T-cell (primary cell): ENCODE measurements at places on chromosomes 1 and 21.
A peak's percentile ranks its signal among the peaks of the same experiment; 100 is the strongest.

DNA sequence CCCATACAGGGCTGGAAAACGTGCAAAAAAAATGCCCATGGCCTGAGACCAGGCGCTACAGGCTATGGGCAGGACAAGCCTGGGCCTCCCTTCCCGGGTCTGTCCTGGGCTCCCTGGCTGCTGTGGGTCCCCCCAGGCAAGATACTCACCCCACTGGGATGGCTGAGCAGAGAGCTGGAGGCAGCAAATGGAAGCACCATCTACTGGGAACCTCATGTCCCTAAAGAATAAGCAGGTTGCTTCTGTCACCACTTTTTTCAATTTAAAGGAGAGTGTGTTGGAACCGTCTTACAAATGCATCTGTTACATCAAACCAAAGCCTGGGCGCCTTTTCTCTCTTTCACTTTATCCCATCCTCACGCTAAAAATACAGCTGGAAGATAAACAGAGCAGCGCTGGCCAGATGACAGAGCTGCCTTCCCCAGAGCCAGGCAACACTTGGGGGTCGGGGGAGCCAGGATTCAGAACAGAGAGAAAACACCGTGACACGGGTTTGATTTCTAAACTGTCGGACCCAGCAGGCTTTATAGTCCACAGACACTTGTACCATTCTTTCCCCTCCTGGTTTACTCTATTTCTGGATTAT lies 262.1 kb upstream of the VAMP3 start:
- DNase-seq, result no peak

GRCh38 chr1:42745851-42746250 lies 5.8 kb upstream of the CLDN19 start:
- no peak for DNase-seq

- no peak for DNase-seq
Observed at GRCh38 chr21:14947613-14948160, 117.1 kb downstream of the NRIP1 start.

- DNase-seq, result no peak
Observed at GRCh38 chr1:60697204-60697994, 385.0 kb upstream of the NFIA start.

DNA sequence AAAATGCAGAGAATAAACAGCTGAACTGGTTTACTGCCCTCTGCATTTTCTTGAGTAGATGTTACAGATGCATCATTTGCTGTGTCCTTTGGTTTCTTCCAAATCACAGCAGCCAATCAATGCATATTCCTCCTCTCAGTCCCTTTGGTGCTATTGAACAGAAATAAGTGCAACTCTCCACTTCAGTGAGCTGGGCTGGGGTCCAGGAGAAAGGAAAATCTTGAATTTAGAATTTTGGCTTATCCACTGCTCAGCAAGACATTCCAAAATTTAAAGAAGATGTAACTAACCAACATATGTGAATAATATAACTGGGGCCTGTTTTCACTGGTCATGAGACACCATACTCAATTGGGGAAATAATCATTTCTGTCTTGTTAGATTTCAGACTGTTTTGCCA lies 39.2 kb downstream of the PRMT6 start:
- no peak for DNase-seq

DNA sequence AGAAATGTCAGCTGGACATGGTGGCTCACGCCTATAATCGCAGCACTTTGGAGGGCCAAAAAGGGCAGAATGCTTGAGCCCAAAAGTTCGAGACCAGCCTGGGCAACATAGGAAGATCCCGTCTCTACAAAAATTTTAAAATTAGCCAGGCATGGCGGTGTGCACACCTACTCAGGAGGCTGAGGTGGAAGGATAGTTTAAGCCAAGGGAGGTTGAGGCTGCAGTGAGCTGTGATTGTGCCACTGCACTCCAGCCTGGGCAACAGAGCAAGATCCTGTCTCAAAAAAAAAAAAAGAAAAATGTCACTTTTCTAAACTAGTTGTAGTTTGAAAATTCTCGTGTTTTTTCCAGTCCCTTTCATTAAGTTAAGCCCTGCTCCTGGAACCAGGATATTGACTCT lies 9.1 kb downstream of the CLSTN1 start:
- no peak for DNase-seq

- DNase-seq, result no peak
Observed at GRCh38 chr1:25484096-25484495, 53.4 kb downstream of the MACO1 start.

DNA sequence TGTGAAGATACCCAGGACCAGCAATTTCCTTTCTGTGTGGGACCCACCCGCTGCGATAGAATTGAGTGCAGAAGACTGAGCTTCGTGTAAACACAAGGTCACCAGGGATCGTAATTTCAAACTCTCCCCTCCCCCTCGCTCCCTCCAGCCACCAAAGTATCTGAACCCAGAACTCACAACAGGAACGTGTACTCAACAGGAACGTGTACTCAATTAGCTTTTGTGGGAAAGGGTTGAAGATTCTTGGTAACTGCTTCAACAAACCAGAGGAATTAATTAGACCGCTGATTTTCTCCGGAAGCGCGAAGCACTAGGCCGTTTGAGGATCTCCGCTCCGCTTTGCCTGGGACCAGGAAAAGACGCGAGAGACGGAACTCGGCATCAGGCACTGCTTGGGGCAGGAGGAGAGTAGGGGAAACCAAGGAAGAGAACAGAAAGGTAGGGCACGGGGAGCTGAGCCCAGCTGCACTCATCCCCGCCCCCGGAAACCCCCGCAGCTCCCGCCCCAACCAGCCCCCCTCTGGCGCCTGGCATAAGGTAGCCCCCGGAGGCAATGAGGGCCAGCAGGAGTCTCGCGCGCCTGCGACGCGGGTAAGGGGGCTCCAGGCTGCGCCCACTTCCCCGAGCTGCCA lies 453 bp downstream of the DRAM2 start:
- DNase-seq, result peak; percentile 43
